ENCODE measurements at places on chromosomes 1 and 21.

GRCh38 chr1:172638885-172639831 lies 19.7 kb upstream of the FASLG start:
- no peak for DNase-seq

- DNase-seq = peak; percentile 3
Measured at GRCh38 chr1:84406346-84406861, 8.1 kb downstream of the DNASE2B start.

- DNase-seq = no peak
Measured at GRCh38 chr1:67583462-67583950, 101.5 kb upstream of the GADD45A start.

- no peak for DNase-seq
Measured at GRCh38 chr1:64822621-64823020, 77.7 kb downstream of the RAVER2 start.

DNA sequence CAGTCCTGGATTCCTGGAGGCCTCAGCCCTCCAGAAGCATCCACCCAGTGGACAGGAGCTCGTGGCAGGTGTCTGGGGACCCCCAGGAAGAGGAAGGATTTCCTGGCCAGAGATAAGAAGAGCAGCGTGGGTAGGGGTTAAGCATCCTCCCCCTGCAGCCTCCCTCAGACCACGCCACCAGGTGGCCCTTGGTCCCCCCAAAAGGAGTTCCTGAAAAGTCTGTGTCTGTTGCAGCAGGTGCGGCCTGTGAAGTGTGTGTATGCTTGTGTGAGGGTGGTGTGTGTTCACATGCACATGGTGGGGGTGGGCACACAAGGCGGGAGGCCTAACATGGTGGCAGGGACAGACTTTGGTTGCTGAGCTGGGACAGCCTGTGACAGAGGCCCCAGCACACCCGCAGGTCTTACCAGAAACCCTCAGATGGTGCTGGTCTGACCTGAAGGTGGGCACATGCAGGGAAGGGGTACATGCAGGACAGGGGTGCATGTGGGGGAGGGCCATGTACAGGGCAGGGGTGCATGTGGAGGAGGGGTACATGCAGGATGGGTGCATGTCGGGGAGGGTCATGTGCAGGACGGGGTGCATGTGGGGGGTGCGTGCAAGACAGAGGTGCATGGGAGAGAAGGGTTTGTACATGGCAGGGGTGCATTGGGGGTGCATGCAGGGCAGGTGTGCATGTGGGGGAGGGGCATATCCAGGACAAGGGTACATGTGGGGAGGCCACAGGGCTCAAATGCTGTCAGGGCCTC lies 18.2 kb upstream of the RUNX3 start:
- DNase-seq = no peak

GRCh38 chr1:159881622-159882526 lies 18.1 kb downstream of the CFAP45 start:
- peak; percentile 60 for DNase-seq

- no peak for DNase-seq
Measured at GRCh38 chr21:29228306-29228705, 70.4 kb upstream of the BACH1 start.

DNA sequence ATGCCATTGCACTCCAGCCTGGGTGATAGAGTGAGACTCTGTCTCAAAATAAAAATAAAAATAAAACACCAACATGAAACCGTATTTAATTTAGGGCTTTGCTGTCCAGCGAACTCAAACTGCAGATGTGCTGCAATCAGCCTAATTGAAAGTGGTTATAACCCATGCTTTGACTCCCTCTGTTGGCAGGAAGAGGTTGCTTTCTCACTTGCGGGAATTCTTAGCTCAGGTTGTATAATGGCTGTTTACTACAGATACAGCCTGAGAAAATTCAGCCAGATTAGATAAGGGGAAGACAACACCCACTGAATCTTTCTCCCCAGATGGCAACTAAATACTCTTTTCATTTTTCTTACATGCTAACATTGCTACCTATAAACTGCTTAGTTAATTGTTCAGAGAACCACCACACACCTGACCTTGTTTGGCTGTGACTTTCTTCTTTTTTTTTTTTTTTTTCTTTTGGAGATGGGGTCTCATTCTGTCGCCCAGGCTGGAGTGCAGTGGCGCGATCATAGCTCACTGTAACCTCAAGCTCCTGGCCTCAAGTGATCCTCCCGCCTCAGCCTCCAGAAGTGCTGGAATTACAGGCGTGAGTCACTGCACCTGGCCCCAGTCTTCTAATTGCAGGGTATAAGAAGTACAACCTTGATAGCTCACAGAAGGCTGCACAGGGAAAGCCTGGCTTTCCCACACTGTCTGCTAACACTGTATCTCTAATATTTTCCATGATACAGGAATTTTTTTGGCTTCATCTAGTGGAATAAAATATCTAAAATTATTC lies 34.6 kb downstream of the DNTTIP2 start:
- DNase-seq = peak; percentile 89

DNA sequence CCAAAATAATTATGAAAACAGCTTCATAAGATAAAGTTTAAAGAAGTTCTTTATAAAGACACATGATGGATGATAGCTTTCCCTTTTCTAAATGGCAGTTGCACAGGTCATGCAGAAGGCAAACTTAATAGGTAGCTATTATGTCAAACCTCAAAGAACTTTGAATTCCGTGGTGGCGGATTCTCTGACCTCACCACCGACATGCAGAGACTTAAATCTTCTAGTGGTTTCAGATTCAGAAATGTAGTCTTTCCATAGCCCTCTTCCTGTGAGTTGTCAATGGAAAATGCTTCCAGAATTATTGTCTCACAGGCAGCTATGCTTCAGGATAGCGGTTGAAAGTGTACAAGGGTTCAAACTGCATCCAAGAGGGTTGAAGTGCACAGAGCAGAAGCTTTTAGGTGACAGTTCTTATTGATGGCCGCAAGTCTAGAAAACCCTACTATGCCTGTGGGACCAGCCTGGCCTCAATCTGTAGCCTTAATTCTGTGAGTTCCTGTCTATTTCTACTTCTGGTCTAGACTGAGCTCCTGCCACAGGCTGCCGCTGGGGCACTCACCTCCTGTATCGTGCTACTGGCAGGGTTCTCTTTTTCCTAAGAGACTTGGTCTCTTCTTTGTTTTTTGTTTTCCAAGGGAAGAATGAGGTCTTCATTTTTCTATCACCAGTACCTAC lies 117.0 kb upstream of the ERRFI1 start:
- peak; percentile 43 for DNase-seq

- DNase-seq = peak; percentile 20
Measured at GRCh38 chr1:36771660-36772284, 262.5 kb downstream of the GRIK3 start.

GRCh38 chr1:185170291-185170848 lies 13.4 kb downstream of the SWT1 start:
- DNase-seq = peak; percentile 81

DNA sequence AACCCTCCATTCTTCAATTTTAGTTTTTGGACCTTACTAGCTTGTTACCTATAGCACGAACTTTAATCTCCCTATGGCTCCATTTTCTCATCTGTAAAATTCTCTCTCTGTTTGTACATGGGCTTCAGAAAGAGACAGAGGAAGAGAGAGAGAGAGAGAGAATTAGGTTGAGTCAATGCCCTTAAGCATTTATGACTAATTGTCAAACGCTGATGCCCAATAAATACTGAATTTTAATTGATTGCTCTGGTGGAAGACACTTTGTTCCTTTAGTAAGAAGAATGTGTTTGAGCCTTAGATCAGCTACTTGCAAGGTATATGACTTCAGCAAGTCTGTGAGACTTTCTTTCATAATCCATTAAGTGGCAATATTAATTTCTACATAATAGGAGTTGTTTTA lies 743.1 kb upstream of the ADGRL4 start:
- no peak for DNase-seq

DNA sequence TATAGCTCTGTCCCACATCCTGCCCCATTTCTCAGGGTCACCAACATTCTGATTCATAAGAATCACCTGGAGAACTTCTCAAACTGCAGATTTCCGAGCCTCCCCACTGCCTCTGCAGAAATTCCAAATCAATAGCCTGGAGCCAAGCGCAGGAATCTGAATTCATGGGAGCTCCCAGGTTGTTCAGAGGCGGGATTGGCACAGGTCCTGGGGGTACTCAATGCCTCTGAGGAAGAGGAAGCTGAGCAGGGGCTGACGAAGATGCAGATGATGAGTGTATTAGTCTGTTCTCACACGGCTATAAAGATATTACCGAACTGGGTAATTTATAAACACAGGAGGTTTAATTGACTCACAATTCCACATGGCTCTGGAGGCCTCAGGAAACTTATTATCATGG lies 455.5 kb downstream of the MATN1 start:
- no peak for DNase-seq

Data from muscle of leg (tissue), 16 donors.